ENCODE measurements at places on chromosomes 11 and 22. TPM values are rescaled to one million over a fixed set of nuclear protein-coding genes. Genes with fewer than 3 reads are reported as not detected.
A peak's percentile ranks its signal among the peaks of the same experiment; 100 is the strongest.

DNA sequence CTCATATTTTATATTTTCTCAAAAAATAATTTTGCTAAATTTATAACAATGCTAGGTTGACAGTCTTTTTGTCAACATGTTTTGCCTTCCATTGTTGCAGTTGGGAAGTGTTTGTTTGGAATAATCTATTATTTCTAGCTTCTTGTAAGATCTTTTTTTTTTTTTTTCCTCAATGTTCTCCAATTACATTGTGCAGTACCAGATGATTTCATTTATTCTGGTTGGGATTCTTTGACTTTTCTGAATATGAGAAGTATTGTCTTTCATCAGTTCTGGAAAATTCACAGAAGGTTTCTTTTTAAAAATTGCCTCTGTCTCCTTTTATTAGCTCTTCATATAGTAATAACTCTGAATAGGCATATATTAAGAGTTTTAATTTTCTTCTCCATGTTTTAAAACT lies 245.4 kb downstream of the DYNC2H1 start:
- H3K4me3 ChIP-seq: no peak overlapping the region
- no peak for DNase-seq
- H3K27ac ChIP-seq: no peak overlapping the region
- H3K36me3 ChIP-seq: no peaks in the 10 kb centered on the region
- no peaks in the 10 kb centered on the region for H3K27me3 ChIP-seq
- no peaks in the 10 kb centered on the region for H3K4me1 ChIP-seq

DNA sequence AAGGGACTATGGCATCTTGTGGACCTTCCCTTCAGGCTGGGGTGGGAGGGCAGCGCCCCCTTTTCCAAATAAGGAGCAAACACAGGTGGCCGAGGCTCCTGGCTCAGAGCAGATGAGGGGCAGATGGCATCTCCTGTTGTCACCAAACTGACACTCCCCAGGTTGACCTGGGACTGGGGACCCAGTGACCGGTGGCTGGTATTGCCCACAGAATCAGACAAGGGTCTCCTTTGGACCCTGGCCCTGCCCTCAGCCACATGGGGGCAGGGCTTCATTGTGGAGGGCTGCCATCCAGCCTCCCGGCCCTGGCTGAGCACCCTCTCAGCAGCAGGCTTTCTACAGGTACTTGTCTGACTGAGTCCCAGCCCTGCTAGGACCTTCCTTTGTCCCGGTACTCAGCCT lies 842 bp upstream of the SIGIRR start:
- no peaks in the 10 kb centered on the region for H3K27me3 ChIP-seq
- H3K27ac ChIP-seq: peak overlapping the region; percentile 75
- peaks cover 11% of the 10 kb centered on the region for H3K4me1 ChIP-seq
- DNase-seq: peak; percentile 9

GRCh38 chr22:25623310-25623734 lies 58.8 kb downstream of the GRK3 start:
- no peak overlapping the region for H3K27ac ChIP-seq
- H3K36me3 ChIP-seq: no peaks in the 10 kb centered on the region
- no peak overlapping the region for H3K4me3 ChIP-seq
- H3K4me1 ChIP-seq: no peaks in the 10 kb centered on the region

The RTN4RL2 gene
- total RNA-seq: not detected

DNA sequence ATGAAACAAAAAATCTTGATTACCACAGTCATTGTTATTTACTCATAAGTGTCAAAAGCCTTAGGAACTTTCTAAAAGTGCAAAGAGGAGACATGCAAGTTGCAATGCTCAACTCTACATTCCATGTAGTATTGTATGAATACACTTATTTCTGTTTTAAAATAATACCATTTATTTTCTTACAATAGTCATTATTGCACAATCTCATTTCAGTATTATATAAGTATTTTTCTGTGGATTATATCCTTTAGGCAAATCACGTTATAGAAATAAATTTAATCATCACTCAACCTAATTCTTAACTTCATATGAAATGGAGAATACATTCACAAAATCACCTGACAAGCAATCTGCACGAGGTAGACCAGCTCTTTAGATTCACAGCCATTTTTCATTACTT lies 98.8 kb downstream of the ARHGAP32 start:
- H3K27ac ChIP-seq: no peak overlapping the region
- no peaks in the 10 kb centered on the region for H3K27me3 ChIP-seq
- no peak overlapping the region for H3K4me3 ChIP-seq
- DNase-seq: no peak

The APOBEC3A gene
- not detected for total RNA-seq

GRCh38 chr11:88398372-88398771 lies 60.8 kb upstream of the CTSC start:
- H3K4me3 ChIP-seq: no peak overlapping the region
- no peak for DNase-seq
- H3K27ac ChIP-seq: no peak overlapping the region
- H3K36me3 ChIP-seq: no peaks in the 10 kb centered on the region

Measured in naive thymus-derived CD4-positive, alpha-beta T cell (primary cell).